CD4-positive, alpha-beta T cell treated with Interleukin-21 for 1 hour (primary cell): ENCODE measurements at places on chromosomes 5 and 9.

DNA sequence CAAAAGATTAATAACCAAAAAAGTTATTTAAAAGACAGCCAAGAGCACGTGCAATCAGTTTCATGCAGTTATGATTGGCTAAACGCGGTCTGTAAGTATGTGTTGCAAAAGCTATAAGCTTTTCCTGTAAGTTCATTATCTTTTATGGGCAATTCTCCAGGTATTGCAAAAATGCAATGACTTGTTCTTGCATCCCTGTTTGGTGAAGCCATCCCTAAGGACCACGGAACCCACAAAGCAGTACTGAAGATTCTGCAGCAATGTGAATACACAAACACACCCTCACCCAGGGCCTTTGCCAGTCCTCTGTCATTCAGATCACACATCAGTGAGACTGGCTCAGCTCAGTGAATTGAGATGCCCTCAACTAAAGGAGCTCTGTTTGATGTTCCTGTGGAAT, 11.4 kb downstream of the GCNT4 start:
- DNase-seq = no peak

DNA sequence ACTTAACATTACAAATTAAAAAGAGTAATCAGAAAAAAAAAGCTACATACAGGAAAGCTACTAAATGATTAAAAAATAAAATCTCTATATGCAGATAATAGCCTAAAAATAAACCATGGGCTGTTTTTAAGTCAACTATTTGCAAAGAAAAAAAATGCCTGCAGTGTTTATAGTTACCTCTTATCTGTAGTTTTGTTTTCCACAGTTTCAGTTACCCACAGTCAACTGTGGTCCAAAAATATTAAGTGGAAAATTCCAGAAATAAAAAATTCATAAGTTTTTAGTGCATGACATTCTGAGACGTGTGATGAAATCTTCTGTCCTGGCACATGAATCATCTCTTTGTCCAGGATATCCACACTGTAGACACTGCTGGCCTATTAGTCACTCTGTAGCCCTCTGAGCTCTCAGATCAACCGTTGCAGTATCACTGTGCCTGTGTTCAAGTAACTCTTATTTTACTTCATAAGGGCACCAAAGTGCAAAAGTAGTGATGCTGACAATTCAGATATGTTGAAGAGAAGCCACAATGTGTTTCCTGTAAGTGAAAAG, 59.2 kb downstream of the PRELID2 start:
- no peak for DNase-seq

DNA sequence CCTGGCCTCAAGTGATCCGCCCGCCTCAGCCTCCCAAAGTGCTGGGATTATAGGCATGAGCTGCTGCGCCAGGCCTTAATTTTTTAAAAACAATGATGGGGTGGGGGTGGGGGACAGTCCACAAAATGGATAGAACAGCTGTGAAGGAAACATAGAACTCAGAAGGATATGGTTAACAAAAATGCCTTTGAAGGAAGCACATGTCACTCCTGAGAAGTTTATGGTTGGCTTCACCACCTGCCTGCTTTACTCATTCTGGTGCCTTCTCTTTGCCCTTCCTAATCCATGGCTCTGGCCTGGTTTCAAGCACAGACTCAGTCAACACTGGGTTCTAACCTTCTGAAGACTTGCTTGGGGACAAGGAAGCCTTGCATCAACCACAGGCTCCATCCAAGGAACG, 10.3 kb downstream of the BAG1 start:
- DNase-seq = no peak

DNA sequence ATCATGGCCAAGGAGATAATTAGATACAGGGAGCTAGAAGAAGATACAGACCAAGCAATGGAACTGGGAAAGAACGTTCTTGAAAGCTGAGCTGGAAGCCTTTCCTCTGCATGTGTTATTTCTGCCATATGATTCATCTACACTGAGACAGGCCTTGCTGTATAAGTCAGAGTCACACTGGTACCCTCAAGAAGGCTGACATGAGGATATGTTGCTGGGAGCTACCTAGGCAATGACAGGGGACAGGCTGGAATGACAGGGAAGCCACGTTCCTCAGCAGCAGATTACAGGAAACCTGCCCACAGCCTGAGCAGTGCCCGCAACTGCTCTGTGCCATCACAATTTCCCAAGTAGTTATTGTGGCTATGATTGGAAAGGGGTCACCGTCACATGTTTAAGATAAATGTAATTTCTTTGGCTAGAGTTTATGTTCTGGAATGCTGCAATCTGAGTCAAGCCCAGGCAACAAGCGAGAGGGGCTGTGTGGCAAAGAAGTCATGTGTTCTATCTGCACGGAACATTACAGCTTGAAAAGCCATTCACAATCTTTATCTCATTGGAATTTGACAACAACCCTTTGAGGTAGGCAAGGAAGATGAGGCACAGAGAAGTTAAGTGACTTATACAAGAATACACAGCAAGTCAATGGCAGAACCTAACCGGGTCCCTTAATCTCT, 108.2 kb downstream of the TTLL11 start:
- no peak for DNase-seq

DNA sequence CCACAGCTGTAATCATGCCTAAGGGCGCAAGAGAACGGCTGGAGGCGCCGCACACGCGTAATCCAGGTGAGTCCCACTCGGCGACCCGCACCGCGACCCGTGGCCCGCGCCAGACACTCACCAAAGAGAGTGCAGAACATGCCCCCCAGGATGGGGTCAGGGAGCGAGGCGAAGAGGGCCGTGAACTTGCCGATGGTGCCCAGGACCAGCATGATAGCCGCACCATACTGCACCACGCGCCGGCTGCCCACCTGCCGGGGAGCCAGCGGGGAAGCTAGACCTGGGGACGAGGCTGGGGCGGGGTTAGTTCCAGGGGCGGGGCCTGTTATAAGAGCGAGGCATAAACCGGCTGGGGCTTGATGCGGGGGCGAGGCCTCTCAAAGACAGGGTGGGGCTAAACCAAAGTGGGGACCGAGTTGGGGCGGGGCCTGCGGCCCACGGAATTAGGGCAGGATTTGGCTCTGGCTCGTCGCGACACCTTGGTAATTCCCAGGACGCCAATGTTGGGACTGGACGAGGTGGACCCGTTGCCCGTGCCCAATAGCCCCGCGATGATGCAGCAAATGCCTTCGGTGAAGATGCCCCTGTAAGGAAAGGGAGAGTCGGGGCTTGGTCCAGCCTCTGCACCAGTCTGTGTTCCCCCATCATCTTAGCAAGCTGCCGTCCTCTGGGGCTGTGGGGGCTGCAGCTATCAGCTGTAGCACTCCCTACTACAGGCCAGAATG, 4.8 kb downstream of the SLC23A1 start:
- DNase-seq = no peak

GRCh38 chr9:92887880-92888338, 10.1 kb upstream of the ZNF484 start:
- peak; percentile 14 for DNase-seq

DNA sequence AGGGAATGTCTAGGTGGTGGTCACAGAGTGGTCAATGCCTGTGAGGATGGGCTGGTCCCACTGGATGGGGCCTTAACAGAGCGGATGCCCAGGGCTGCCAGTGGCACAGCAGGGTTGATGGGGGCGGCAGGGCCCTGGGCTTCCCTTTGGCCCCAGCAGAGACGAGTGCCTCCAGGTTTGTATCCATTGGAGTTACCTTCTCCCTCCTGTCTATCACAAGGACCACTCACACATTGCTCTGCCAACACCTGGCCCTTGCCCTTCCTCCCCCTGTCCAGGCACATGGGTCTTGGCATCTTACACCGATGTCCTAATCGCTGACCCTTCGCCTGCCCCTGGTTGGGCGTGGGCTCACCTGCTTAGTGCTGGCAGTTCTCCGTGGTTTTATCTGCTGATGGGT, 26.2 kb upstream of the IRX4 start:
- no peak for DNase-seq

DNA sequence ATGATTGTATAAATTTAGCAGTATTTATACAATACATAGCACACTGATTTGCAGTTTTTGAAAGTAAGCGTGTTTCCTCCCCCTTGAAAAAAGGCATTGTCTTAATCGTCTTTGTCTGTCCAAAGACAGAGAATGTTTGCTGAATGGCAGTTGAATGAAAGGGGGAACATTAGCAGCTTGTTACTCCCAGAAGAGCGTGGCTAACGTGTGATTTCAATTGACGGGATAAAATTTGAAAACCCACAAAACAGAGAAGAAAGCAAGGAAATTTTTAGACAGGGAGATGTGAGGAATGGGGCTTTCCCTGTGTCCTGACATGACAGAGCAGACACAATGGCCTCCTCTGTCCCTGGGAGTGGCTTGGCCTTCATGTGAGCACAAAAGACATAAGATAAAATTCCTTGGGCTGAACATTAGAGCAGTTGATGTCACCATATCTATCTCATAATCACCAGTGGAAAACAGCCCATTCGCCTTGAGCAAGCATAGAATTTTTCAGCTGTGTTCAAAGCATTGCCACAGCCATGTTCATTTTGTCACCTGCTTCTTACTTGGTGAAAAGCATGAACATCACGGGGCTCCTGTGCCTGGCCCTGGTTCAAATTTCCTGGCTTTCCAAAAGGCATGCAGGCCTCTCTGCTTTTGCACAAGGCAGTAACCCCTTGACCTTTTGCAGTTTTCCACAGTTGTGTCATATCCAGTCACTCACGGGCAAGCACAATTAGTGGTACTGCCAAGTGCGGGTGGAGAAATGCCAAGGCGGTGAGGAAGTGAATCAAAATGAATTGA, 126.9 kb downstream of the TLE1 start:
- no peak for DNase-seq

DNA sequence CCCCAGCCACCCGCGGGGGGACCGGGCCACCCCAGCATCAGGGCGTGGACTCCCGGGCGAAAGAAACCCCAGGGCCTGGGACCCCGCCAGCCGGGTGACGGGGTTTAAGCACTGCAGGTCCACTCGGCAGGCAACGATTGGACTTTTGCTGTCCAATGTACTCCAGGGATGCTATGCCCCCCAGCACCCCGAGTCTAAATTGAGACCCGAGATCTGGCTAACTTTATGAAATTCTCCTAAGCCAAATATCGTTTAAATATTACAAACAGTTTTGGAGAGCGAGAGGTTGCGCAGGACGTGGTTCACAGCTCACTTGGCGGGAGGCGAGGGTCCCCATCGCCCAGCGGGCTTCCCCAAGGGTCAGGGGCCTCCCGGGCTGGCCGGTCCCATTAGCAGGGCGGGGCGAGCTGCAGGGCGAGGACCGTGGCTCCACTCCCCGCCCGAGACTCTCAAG, 384 bp upstream of the MRPS2 start:
- no peak for DNase-seq

- DNase-seq = no peak
These were observed 282.8 kb upstream of the C9orf72 start for GRCh38 chr9:27856054-27856453.

- no peak for DNase-seq
These were observed 25.9 kb upstream of the NDST1 start for GRCh38 chr5:150481972-150482406.

DNA sequence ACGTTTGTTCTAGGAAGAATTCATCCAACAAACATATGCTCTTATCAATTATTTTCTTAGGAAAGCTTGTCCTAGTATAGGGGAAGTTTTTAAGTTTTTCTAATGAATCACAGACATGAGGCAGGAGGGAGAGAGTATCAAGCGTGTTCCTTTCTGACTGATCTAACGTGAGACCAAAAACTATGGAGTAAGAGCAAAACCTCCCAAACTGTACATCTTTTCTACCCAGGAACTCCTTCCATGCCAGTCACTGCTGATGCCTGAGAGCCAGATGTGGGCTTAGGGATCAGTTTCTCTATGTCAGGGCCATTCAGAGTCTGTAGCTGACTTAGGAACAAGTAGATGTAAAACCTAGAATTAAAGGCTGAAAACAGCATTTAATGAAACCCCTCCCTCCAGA, 51.7 kb upstream of the NFIB start:
- DNase-seq = no peak

DNA sequence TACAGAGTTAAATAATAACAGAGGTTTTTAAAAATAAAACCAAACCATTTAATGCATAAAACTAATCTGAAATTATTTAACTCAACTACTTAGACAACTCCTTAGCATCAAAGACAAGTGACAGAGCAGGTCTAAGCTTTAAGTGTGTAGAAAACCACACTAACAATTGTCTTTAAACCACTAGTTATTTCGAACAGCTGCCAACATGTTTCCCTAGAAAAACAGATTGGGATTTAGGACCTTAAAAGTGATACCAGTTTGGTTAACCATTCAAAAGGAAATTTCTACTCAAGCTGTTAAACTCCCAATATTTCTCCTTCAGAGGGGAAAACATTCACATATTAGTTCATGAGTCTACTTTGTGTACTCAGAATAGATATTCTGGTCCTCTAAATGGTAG, 208.7 kb downstream of the BNC2 start:
- DNase-seq = no peak

DNA sequence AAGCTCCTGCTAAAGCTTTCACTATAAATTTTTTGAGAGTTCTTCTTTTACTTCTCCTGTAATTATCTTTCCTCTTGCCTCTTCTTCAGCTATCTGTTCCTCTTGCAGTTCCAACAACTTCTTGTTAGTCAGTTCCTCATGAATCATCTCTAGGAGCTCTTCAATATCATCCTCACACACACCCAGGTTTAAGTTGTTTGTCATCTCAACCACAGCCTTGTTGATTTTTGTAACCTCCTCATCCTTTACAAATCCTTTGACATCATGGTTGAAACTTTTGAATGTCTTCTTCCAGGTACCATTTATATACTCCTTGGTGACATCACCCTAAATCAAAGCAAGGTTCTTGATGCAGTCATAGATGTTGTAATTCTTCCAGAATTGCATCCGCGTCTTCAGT, 106.3 kb upstream of the MAMDC2 start:
- no peak for DNase-seq
